ENCODE measurements at places on chromosomes 2 and 18.

DNA sequence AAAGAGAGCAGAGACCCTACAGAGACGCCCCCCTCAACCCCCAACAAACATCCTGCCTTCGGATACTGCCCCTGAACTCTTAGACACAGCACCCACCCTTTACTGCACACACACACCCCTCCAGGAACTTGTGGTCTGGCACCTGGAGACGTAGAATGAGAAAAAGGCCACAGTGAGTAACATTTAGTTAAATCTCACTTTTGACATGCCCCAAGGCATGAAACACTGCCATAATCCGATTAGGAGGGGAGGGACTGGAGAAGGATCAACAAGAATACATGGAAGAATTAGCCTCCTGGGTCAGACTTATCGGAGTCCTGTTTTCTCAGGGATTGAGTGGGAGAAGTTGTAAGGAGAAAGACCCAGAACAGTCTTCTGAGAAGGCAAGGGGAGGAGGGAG is 4.1 kb downstream of the CDK5R2 start:
- no peak for DNase-seq

DNA sequence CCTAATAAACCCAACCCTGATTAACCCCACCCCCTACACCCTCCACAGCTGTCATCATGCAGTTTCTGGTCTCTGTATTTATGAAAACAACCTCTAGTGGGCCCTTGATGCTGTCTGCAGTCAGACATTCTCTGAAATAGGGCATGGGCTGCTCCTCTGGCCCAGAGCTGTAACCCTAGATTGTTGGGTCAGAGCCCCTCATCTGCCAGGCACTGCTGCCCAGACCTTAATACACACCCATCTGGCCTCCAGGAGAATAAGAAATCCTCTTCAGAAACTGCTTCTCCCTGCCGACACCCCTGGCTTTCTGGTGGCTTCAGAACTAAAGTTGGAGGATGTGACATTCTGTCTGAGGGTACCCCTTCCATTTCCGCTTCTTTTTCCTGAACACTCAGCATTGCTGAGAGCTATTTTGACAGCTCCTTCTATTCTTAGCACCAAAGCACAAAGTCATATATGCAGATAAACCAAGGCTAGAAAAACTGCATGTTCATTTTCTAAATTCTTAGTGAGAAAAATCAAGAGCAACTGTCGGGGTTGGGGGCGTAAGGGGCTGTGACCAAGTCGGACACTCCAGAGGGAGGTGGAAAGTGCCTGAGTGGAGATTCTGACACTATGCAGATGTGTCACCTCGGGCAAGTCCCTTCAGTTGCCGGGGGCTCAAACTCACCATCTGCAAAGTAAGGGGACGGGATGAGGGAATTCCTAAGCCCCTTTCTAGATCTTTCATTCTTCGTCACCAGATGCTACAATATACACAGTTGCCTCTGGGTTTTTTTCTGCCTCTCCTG is 28.7 kb downstream of the SRSF7 start:
- no peak for DNase-seq

DNA sequence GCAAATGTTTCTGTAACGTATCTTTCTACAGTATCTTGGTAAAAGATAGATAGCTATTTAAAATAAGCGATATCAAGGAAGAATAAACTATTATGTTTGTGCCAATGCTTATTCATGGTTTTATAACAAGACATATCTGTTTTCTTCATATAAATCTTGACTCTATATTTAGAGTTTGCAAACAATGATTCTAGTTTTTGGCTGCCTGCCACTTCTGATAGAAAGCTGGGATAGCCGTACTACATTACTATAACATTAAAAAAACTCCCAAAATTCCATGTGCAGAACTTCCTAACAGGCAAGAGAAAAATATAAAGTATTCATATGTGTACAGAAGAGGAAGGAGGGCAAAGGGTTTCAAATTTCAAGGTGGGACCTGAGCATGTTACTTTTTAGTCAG is 985.0 kb downstream of the BCL11A start:
- DNase-seq = no peak

- DNase-seq = no peak
Observed at GRCh38 chr2:37773371-37774130, 102.1 kb upstream of the CDC42EP3 start.

- DNase-seq = no peak
Observed at GRCh38 chr18:54387631-54388030, 29.9 kb downstream of the C18orf54 start.

DNA sequence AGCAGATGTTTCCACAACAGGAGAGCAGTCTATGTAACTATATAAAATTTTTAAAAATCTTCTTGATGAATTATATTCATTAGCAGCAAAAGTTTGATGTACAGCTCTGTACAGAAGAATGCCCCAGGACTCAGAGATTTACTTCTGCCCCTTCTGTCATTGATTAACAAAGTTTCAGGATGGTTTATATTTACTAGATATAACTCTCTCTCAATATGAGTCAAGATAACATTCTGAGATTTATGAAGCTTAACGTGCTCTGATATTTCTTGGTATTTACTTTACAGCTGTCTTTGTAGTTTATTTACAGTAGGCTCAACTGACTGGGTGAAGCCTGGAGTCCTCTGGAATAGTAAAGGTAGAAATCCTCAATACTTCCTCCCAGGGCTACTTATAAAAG is 93.6 kb upstream of the HNMT start:
- DNase-seq = no peak

DNA sequence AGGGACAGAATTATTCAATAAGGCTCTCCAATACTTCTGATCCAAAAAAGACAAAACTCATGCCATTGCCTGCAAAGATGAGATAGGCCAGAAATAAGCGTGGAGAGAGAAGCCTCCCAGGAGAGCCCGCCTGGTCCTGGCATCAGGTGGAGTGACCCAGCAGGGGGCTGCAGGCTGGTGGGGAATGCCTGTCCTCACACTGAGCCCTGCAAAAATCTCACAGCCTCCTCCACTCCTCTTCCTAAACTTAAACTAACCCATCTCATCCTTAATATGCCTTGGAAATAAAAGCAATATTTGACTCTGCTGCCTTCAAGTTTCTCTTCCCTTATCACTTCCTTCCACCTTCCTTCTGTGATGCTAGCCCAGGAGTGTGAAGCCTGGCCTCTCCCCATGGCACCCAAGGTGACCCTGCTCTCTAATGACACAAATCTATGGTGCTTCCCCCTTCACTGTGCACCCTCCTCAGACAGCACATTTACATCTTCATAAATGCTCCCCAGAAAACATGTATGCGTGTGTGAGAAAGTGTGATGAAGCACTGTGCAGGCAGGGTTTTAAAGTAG is 218.4 kb downstream of the ANAPC1 start:
- DNase-seq = no peak

GRCh38 chr2:174012347-174013314 is 47.5 kb upstream of the SP3 start:
- DNase-seq = no peak

GRCh38 chr2:20663196-20664070 is 3.5 kb upstream of the GDF7 start:
- DNase-seq = no peak

Data from activated T-helper 2 cell treated with anti-CD3 and anti-CD28 coated beads, Interferon-gamma antibody, Interleukin-2, Interleukin-4, amounts not matched to agents 10 μg/mL and 5 μg/mL and 100 μg/mL, durations not matched to agents 14 hours and 24 hours and 36 hours (primary cell).